Activated T-helper 1 cell treated with anti-CD3 and anti-CD28 coated beads, Interleukin-2, amount 50 U/mL, for 16 hours (primary cell): ENCODE measurements at places on chromosomes 12 and 14.
A peak's percentile ranks its signal among the peaks of the same experiment; 100 is the strongest.

DNA sequence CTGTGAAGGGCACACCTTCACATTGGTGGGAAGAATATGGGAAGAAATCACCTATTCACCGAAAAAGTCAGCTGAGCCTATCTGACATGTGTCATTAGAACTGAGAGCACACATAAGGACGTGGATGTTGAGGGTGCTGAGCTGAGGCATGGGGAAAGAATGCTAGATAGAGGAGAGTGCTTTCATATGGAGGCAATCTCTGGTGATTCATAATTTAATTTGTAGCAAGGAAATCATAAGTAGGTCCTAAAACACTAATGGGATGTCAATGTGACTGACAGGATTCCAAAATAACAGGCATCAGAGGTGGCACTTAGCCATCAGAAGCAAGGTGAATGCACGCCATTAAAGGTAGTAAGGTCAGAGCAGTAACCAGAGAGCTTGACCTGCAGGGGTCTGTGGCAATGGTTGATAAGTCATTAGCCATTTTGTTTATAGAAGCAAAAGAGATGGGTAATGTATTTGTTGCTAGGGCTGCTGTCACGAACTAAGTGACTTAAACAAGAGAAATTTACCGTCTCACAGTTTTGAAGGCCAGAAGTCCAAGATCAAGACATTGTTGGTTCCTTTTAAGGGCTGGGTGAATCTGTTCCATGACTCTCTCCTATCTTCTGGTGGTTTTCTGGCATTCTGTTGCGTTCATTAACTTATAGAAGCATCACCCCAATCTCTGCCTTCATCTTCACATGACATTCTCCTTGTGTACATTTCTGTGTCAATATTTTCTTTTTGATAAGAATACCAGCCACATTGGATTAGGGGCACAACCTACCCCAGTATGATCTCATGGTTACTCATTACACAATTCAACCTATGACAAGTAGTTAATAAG lies 69.3 kb downstream of the ANKS1B start:
- no peak for DNase-seq

DNA sequence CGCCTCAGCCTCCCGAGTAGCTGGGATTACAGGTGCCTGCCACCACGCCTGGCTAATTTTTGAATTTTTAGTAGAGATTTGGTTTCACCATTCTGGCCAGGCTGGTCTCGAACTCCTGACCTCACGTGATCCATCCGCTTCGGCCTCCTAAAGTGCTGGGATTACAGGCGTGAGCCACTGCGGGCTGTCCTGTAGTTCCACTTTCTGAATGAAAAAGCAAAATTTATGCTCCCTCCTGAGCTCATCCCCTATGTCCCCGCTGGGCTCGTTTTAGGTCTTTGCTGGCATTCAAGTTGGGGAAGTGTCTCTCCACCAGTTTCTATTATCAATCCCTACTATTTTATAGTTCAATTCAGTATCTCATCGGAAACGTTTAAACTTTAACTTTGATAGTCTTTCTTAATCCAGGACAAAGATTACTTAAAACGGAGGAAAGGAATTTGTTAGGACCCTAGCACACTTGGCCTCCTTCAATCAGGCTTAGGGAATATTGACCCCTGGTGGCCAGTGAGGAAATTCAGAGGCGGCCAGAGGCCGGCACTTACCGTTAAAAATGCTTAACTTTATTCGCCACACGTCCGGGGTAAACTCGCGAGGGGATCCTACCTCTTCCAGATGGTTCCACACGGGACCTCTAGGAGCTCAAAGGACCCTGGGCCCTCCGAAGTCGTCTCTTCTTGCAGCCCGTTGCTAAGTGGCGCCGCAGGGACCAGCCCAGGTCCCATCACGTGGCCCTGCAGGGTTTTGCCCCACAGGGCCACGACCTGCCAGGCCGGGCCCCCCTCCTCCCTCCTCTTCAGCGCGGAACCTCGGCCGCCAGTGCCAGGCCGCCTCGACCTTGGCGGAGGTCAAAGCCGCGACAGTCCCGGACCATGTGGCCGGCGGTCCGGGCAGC lies 11.4 kb upstream of the DNAL1 start:
- DNase-seq, result peak; percentile 46

- no peak for DNase-seq
Observed at GRCh38 chr14:97524589-97525319, 727.6 kb downstream of the VRK1 start.

DNA sequence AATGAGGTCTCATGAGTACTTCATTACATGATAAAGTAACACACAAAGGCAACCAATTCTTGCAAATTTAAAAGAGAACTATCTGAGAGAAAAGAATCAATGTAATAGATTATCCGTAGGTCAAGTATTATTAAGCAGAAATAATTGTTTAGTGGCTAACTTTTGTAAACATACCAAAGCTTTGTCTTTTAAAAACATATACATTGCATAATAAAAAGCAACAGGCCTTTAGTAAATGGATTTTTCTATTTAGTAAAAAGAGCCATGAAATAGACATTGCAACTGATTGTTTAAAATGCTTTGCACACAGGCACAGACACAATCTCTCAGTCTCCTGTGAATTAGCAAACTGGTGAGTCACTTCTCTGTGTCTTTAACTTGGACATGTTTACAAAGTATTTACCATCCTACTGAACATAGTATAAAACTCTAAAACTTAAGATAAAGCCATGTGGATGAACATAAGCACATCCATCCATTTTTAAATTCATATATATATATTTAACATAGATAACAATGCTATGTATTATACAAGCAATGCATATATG lies 518.7 kb upstream of the MGAT4C start:
- DNase-seq, result no peak

GRCh38 chr14:77868552-77869285 lies 68.8 kb downstream of the ADCK1 start:
- no peak for DNase-seq

DNA sequence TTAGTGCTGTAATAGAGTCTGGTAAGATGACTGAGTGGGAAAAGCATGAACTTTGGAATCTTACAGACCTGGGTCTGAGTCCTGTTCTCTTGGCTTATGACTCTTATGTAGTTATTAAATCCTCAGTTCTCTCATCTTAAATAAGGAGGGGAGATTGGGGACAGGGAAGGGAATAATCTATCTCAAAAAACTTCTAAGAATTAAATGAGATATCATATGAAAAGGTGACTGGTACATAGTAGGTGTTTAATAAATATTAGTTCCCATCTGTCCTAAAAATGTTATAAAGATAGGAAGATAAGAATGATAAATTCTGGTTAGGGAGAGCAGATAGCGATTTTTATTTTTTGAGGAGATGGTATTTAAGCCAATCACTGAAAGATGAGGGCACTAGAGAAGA lies 119.1 kb downstream of the INSM2 start:
- no peak for DNase-seq

DNA sequence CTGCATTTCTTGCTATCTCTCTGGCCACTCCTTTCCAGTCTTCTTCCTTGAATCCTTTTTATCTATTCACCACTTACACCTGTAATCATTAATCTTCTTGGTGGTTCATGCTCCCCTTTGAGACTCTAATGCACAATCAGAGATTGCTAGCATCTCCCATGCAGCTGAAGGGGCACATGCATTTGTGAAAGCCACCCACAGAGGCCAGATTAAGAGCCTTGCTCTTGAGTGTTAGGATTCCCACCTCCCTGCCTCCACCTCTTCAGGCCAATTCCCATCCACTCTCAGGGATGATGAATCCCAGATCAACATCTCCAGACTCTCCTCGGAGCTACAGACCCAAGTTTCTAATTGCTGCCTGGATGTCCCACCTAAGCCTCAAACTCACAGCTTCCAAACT lies 19.4 kb upstream of the KRT18 start:
- DNase-seq, result no peak

DNA sequence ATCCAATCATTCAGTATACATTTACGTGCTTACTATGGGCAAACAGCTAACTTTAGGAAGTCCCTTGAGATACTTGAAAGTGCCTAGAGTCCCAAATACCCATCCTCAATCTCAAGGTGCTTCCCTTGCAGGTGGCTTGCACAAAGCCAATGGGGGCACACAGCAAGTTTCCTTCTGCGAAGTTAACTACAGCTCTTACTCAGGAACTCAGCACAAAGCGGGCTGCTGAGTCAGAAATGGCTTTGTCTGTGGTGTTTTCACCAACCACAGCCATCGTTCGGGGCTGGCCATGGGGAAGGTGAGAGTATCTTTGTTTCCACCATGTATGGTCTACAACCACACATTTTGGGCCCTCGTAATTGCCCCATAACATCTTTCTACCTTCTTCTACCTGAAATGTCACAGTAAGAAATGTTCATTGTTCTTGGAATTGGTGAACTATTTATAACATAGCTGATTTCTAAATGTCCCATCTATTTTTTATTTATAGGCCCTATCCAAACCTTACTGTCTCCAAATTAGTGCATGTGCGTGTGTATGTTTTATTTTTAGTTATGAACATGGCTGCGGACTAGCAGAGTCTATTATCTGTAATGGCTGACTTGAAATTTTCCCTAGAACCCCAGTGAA lies 13.9 kb downstream of the MFAP5 start:
- peak; percentile 16 for DNase-seq

DNA sequence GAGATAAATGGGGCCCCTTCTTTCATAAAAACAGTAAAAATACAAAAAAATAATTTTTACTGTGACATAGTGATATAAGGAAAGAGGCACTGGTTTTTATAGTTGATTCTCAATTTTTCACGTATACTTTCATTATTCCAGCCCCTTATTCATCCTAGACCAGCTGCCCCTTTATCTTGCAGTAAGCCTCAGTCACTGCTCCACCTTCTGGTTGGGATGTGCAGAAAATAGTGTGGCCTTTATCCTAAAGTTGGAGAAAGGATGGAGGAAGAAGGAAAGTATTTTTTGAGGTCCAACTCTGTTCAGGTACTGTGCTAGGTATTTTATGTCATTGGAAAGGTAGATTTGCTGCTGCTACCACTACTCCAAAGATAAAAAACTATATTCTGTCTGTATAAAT lies 172.7 kb downstream of the ANO6 start:
- no peak for DNase-seq

GRCh38 chr14:102906616-102907302 lies 15.7 kb upstream of the AMN start:
- DNase-seq, result no peak

GRCh38 chr12:131779027-131779426 lies 49.2 kb upstream of the MMP17 start:
- no peak for DNase-seq

DNA sequence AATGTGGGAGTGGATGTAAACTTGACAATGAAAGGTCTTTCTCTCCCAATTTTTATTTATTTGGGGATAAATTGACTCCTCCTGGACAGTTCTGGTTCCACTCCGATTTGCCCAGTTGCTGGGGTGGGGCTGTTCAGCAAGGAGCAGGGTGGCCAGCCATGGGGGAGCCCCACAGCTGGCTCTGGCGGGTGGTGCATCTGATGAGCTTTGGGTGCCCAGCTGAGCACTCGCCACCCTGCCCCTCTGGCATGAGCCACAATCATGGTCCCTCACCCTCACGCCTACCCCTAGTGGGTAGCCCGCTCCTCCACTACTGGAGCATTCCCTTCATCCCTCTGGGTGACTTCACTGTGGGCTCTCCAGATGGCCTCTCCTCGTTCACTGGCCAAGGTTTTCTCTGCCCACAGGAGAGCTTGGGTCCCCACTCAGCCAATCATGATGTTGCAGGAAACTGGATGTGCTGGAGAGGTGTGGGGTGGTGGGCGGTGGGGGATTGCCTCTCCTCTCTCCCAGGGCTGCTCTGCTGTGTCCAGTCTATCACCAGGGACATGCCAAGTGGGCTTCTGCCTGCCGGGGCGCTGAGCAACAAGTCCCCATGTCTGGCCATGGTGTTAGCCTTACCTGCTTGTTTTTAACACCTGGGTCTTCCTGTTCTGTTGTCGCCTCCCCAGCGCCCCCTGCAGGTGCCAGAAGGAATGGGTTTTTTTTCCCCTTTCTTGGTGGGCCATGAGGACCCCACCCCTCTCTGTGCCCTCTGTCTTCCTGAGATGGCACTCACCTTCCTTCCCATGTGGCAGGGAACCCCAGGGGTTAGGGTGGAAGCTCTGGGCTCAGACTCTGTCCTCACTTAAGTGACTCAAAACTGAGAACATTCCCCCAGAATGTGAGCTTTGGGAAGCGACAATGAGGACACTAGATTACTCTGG lies 3.4 kb downstream of the CYP46A1 start:
- DNase-seq, result no peak

- no peak for DNase-seq
Observed at GRCh38 chr12:45285717-45286116, 69.8 kb downstream of the ANO6 start.

GRCh38 chr14:89910691-89911009 lies 43.9 kb downstream of the EFCAB11 start:
- no peak for DNase-seq

GRCh38 chr12:94110258-94110657 lies 38.1 kb upstream of the PLXNC1 start:
- no peak for DNase-seq
